ENCODE measurements at places on chromosomes 6 and 20.

DNA sequence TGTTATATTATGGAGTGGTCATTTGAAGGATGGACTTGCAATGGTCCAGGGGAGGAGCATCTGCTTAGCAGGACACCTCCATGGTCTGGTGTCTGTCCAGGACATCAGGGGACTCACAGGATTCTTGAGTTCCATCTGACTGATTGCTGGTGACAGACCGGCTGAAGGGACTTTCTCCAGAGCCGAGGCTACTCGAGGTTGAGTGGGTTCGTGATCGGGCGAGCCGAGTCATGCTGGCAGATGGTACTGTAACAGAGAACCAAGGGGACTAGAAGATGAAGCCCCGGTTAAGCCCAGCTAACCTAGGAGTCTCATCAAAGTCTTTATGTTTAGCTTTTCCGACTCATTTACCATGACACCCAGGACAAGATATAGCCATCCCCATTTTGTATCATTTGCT lies 7.5 kb upstream of the SLA2 start:
- DNase-seq: no peak

DNA sequence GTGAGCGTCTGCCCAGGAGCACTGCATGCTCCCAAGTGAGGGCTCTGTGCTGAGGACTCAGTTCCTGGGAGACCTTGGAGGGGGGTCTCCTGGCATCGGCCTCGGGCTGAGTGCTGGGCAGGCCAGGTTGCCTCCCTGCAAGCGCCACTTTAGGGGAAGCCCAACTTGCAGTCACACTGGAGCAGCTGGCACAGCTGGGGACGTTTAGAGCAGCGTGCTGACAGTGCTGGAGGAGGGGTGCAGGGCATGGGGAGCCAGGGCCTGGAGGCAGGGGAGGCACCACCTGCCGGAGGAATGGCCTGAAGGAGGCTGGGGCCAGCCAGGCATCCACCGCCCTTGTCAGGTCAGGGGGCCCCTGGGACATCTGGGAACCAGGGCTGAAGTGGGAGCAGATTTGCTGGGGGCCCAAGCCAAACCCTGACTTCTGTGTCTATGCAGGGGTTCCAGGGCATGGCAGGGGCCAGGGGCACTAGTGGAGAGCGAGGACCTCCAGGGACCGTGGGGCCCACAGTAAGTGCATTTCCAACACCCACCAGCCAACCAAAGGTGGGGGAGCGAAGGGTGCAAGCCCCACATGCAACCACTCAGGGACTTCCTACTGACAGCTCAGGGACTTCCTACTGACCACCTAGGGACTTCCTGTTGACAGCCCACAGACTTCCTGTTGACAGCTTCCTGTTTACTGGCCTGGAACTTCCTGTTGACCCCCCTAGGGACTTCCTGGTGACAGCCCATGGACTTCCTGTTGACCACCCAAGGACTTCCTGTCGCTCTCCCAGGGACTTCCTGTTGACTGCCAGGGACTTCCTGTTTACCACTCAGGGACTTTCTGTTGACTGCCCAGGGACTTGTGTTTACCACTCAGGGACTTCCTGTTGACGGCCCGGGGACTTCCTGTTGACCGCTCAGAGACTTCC lies 33.6 kb downstream of the COL20A1 start:
- DNase-seq: no peak

DNA sequence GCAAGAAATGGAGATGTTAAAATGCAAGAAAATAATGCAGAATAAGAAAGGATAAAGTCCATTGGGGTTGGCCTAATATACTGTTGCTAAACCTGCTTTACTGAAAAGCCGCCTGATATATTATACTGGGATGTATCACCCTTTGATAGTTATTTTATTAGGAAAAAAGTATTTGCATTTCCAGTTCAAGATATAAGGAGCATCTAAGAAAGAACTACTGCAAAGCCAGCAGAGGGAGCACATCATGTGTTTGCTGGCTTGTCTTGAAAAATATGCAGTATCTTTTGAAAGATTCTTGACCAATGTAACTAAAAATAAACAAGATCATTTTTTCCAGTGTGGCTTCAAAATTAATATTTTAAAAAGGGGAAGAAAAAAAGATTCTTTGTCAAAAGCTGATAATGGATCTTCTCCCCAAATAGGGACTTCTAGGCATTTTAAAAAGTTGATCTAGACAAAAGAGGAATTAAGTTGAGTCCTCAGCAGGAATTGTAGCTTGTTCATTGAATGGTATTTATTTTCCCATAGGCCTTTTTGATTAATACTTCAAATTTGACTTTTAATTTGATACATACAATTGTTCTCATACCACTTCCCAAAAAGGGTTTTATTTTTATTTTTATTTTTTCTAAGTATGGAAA lies 214.9 kb downstream of the ZFAND3 start:
- no peak for DNase-seq

DNA sequence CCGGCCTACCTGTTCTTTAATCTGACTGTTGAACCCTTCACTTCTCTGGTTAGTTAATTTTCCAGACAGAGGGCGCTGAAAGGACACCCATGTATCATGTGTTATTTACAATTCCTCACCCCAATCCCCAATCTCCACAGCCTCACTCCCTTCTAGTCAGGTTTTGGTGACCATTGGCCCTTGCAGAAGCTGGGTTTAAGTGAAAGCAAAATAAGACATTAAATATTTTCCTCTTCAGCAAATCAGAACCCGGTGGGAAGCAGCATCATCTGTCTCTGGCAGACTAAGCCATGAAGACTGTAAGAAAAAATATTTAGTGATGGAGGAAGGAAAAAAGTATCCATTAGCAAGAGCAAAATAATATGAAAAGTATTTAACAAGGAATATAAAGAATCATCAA lies 9.4 kb upstream of the HLA-DQA1 start:
- DNase-seq: no peak

- no peak for DNase-seq
Measured at GRCh38 chr20:25470045-25470444, 62.6 kb downstream of the GINS1 start.

- DNase-seq: peak; percentile 69
Measured at GRCh38 chr20:44582311-44583025, at the start of gene PKIG. PKIG (plus strand) TSS chr20:44582579; CDS start chr20:44614557, 31,978 bp downstream.

- no peak for DNase-seq
Measured at GRCh38 chr6:41707565-41708200, 27.7 kb downstream of the TFEB start.

DNA sequence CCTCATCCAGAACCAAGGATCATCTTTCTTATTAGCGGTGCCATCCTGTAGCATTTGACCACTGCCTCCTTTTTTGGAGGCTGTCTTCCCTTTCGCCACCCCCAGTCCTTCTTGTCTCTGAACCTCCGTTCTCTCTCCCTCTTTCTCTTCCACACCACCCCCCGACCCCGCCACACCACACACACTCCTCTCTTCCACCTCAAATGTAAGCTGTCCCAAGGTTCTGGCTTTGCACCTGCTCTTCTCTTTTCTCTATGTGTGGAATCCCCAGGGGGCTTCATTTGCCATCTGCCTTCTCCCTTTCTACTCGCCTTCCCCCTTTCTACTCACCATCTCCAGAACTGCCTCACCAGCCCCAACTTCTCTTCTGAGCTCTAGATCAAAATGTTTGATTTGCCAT lies 111.3 kb upstream of the CDYL start:
- DNase-seq: no peak

DNA sequence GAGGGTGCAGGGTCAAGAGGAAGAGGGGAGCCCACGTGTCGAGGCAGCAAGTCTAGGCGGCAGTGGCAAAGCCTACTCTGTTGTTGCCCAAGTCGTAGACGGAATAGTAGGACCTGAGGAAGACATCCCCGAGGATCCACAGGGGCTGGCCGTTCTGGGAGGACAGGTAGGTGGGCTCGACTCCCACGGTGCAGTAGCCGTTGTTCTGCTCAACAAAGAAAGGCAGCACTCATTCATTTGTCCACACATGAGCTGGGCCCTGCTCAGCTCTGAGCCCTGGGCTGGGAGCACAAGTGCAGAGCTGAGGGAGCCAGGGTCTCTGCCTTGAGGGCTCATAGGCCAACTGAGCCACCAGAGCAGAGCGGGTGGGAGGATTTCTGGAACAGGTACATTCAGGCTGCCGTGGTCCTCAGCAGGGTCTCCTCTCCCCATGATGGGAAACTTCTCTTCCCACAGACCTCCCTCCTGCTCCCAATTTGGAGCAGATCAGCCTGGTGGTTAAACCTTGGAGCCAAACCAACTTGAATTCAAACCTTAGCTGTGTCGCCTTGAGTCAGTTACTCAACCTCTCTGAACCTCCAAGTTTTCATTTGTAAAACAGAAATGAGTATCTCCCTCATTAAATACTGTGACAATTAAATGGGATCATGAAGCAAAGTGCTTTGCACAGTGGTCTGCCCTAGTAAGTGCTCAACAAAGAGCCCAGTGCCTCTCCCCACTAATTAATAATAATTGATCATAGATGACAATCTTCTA lies 1.6 kb upstream of the TFEB start:
- no peak for DNase-seq

GRCh38 chr6:127341471-127342202 lies 1.8 kb downstream of the ECHDC1 start:
- no peak for DNase-seq

DNA sequence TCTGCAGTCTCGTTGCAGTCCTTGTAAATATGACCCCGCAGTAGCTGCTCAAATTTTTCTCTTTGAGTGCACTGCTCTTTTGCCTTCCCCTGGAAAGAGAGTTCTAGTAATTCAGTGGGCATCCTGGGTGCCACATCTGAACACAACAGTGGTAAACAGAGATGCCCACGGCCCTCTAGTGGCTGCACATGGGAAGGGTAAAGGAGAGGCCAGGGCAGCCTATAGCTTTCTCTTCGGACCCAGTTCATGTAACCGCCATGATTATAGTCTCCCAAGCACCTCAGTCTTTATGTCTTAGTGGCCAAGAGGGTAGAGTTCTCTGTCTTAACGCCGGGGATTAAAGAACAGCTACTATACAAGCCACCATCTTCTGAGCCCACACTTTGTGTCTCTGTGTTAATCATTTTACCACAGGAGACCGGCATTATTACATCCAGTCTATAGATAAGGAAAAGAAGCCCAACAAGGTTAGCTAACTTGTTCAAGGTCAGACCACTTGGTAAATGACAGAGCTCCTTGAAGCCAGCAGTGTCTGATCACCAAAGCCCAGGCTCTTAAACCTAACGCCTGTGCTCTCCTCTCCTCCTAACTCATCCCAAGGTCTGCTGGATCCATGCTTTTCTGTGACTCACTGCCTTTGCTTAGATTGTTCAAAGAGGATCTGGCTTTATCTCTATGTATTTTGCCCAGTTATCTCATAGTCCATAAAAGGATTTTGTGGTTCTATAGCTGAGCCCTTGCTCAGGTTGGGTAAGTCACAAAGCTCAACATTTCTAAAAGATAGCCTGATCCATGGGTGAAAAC lies 81.8 kb downstream of the ISM1 start:
- no peak for DNase-seq

DNA sequence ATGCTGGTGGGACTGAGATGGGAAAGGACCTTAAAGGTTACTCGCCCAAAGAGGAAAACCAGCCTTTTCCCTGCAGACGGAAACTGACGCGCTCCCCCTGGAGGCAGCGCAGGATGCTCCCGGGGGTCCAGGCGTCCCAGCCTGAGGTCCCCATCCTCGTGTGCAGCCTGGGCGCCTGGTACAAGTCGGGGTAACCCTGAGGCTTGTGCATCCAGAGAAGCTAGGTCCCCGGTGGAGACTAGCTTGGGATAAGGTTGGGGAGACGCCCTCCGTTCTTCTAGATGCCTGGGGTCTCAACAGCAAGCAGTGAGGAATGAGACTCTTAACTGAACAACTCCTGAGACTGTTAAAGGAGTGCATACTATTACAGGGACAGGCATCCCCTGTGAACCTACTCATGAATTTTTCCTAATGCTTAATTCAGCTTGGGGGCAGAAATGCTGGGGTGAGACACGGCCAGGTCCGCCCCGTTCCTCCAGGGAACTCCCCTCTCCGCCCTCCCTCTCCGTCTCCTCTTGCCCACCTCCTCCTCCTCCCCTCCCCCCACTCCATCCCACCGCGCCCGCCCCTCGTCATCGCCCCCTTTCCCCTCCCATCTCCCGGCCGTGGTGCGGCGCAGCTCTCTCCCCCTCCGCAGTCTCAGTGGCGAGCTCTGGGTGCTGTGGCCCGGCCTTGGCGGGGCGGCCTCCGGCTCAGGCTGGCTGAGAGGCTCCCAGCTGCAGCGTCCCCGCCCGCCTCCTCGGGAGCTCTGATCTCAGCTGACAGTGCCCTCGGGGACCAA lies at the start of gene PRSS35:
TSS of gene PRSS35 (plus strand) at position 634 of the 781 bp plus-strand sequence. CDS start 10,908 bp downstream, outside the sequence.
- DNase-seq: no peak

DNA sequence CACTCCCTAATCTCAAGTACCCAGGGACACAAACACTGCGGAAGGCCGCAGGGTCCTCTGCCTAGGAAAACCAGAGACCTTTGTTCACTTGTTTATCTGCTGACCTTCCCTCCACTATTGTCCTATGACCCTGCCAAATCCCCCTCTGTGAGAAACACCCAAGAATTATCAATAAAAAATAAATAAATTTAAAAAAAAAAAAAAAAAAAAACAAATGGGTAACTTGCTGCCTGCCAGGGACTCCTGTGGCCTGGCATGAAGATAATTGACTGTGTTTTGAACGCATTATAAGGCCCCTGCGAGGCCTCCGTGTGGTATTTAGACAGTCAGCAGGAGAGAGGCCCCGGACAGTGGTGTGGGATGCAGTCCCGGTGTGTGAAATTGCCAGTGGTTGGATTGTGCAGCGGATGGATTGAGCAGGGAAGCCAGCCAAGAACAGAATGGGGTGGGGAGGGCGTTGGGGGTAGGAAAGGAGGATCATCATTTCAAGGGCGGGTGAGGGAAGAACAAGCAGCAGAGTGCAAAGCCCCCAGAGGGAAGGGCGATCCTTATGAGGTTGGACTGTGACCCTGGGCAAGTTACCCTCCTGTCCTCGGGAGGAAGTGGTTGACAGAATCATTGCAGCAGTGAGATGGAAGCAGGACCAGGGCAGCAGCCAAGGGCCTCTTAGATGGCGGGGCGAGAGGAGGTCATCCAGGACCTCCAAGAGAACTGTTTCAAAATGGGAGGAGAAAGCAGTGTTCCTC lies 43.3 kb downstream of the PPARD start:
- no peak for DNase-seq

- DNase-seq: no peak
Measured at GRCh38 chr20:56689852-56690485, 60.9 kb downstream of the TFAP2C start.

GRCh38 chr6:134182528-134182927 lies 130.1 kb upstream of the SLC2A12 start:
- DNase-seq: no peak

DNA sequence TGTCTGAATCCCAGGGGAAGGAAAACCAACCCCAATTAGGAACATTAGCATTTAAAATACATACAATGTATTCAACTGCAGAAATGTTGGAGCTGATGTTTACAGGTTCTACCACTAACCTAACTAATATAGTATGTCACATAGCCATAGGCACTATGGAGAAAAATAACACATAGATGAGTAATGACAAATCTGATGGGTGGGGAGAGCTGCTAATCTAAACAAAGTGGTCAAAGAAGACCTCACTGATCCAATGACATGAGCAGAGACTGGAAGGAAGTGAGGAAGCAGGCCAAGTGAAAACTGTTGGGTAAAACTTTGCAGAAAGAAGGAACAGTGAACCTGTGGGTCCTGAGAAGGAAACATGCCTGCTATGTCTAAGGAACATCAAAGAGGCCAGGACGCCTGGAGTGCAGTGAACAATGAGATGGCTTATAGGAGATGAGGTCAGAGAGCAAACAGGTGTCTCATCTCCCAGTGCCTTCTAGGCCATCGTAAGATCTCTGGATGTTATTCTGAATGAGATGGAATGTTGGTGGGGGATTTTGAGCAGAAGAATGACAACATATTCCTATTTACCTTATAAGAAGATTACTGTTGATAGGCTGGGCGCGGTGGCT lies 135.7 kb downstream of the ALDH8A1 start:
- no peak for DNase-seq

GRCh38 chr6:56933650-56934049 lies 21.3 kb upstream of the BEND6 start:
- no peak for DNase-seq
